ENCODE measurements at places on chromosomes 13 and 19. TPM values are rescaled to one million over a fixed set of nuclear protein-coding genes. Genes with fewer than 3 reads are reported as not detected.

NTF4 gene
- polyA plus RNA-seq: 0.09 TPM

NDUFA3 gene
- polyA plus RNA-seq: 54.0 TPM

ZNF525 gene
- polyA plus RNA-seq: 1.6 TPM

ZNF835 gene
- not detected for polyA plus RNA-seq

FSTL3 gene
- 23.2 TPM for polyA plus RNA-seq

SYDE1 gene
- polyA plus RNA-seq: 42.3 TPM

ODAD3 gene
- polyA plus RNA-seq: 0.09 TPM

ZNF726 gene
- polyA plus RNA-seq: 0.84 TPM

CGB5 gene
- polyA plus RNA-seq: not detected

GRCh38 chr19:6423499-6424194, 964 bp downstream of the KHSRP start:
- no peak for DNase-seq

- DNase-seq: no peak
These were observed 9.8 kb downstream of the ECSIT start for GRCh38 chr19:11519138-11519537.

GRCh38 chr13:92418818-92419412, 807.7 kb upstream of the GPC6 start:
- DNase-seq: no peak

DNA sequence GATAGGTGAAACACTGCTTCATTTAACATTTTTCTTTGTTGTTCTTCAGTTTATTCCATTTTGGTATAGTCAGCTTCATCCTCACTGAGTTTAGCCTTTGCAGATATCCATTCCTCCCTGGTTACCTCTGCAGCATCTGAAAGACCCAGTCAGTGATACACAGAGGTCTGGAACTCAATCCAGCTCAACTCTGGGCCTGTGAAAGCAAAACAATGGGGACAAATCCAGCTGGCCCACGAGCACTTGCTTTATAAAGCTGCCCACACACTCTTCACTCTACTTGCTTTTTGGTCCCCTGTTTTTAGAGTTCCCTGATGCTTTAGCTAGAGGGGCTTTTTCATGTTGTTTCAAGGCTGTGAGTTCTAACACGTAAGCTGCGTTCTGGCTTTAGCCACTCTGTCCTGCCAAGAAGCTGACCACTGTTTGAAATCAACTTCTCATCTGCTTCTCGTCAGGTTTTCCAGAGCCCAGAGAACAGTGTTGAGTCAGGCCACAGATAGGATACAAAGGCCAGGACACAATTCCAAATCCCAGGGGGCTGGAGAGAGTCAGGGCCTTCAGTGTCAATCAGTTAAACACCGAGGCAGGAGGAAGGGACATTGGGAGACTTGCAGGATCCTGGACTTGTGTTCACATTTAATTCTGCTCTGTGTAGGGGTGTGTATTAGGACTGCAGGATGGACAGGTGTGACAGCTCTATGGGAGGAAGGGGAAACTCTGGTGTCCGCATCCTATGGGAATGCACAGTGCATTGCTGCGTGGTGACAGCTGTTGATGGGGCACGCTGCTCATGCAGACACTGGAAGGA, 83.5 kb upstream of the RNF113B start:
- DNase-seq: no peak

DNA sequence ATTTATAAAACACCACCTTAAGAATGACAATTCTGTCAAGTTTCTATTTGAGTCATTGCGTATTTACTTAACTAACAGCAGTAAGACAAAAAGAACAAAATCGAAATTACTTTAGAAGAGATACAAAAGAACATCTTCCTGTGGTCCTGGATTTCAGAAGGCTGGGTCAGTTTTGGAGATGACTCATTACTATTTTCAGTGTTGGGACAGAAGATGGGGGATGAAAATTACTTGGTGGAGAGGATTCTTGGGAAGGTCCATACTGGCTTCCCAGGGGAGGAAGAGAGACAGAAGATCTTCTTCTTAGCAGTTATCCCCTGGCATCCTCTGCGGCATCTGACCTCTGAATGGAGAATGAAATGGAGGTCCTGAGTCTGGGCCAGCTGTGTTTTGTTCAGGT, 33.5 kb upstream of the CSNK1A1L start:
- no peak for DNase-seq

DNA sequence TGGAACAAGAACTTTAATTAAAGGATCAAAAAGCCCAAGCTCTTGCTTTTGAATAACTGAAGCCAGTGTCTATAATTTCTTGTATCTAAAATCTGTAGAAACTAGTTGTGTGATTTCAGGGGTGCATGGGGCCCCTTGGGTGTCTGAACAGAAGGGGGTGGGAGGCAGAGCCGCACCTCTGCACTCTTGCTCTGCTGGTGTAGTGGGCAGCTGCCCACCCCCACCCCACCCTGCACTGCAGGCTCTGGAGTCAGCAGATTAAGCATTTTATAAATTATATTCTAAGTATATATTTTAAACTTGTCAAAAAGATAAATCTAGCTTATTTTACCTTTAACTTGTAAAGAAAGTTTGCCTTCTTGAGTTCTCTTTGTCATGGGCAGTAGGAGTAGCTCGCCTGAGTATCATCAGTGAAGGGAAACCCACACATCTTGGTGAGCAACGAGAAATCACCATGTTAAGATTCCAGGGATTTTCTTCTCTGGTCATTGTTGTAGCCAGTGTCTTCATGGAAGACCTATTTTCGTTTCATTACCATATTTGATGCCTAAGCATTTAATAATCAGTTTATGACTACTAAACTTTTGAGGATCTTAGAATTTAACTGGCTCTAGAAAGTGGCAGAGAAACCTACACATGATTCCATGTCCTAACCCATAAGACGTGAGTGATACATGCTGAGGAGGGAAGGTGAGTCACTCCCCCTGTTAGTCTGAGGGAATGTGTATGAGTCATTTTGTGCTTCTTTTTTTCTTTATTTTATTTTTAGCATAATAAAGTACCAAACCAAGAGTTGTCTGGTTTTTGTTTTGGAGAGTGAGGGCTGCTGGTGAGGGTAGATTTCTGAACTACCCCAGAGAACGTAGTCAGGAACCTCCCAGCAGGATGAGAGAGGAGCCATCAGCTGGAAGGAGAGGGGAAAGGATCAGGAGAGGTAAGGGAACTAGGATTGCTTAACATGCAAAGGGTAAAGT, 7.7 kb downstream of the UBE2L5 start:
- peak; percentile 65 for DNase-seq

DNA sequence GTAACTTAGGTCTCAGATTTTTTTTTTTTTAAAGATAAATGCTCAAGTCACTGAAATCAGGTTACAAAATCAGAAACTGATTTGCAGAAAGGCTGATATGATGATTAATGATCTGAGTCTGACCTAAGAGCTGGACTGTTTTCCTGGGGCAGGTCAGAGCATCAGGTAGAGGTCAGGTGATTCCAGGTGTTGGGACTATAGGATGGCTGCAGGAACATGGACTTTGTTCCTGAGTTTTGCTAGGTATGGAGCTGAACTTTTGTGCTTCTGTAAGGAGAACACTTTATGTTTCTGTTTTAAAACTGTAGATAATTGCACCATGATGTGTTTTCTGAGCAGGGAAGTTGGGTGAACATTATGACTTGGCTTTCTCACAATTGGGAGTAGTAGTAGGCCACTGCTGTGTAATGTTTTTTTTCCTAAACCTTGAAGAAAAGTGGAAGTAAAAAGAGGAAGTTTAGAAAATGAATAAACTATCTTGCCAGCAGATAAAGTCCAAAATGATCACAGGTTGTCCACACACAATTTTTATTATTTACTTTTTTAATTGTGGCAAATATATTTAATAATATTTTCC, 297.2 kb downstream of the DCT start:
- DNase-seq: no peak

GRCh38 chr13:110158226-110158625, 148.7 kb downstream of the COL4A1 start:
- DNase-seq: no peak

- DNase-seq: no peak
These were observed 424.7 kb downstream of the KCTD12 start for GRCh38 chr13:76461484-76461883.

DNA sequence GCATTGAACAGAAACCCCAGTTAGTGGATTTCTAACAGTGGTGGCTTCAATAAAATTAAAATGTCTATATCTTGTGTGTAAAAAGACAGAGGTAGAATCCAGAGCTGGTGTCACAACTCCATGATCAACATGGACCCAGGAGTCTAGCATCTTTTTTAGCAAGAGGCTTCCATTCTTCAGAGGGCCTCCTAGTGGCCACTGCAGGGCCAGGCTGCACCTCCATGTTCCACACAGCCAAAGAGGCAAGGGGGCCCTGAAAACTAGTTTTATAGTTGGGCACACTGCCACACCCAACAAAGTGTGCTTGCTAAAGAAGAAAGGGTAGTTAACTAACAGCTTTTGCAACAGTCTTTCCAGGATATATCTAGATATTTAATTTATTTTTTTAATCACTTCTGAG, 12.9 kb downstream of the N4BP2L1 start:
- no peak for DNase-seq

GRCh38 chr13:108195861-108196260, 19.5 kb downstream of the LIG4 start:
- no peak for DNase-seq

GRCh38 chr13:109769921-109770320, 16.5 kb downstream of the IRS2 start:
- DNase-seq: no peak

GRCh38 chr13:83884141-83884540, 1.9 kb upstream of the SLITRK1 start:
- no peak for DNase-seq

GRCh38 chr19:6740589-6741343, 1.3 kb downstream of the TRIP10 start:
- no peak for DNase-seq

- no peak for DNase-seq
These were observed at the start of gene FKRP for GRCh38 chr19:46745521-46746280. FKRP (plus strand) TSS chr19:46746057; CDS start chr19:46755451, 9,394 bp downstream.

DNA sequence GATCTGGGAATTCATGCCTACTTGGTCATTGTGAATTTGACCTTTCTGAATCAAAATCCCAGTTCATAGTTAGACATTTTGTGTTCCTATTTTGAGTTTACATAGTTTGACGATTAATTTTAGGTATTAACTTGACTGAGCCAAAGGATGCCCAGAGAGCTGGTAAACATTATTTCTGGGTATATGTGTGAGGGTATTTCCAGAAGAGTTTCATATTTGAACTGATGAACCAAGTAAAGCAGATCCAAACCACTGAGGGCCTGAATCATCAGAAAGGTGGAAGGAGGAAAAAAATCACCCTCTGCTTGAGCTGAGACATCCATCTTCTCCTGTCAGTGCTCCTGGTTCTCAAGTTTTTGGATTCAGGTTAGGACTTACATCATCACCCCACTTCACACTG, 116.6 kb downstream of the CYSLTR2 start:
- no peak for DNase-seq

DNA sequence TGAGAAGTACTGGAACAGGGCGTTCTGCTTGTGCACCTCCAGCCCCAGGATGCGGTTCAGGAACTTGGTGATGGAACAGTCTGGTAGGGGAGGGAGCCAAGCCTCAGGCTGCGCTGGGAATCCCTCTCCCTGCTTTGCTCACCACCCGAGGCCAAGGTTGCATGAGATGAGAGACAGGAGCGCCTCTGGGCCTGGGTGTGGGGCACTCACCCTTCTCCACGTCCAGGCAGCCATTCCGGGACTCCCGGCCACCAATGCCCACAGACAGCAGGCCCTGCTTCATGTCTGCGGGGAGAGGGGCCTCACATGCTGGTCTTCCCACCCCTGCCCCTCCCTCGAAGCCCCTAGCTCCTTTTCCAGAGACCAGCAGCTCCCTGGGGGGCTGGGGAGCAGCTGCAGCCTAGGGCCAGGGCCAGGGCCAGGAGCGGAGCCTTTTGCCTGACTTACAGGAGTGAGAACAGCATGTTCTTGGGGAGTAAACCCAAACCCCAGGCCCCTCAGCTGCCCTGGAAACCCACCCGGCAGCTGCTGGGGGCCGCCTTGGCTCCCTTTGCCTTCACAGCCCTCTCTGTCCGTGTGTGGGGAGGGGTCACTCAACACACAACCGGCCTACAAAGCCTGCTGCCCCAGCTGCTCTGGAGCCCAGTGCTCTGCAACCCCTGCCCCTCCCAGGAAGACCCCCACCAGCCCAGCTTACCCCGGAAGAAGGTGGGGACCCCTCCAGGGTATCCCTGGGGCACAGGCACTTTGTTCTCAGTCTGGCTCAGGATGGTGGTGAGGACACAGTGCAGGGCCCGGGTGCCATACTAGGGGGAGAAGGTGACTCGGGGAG, 7.2 kb downstream of the GPX4 start:
- no peak for DNase-seq

DNA sequence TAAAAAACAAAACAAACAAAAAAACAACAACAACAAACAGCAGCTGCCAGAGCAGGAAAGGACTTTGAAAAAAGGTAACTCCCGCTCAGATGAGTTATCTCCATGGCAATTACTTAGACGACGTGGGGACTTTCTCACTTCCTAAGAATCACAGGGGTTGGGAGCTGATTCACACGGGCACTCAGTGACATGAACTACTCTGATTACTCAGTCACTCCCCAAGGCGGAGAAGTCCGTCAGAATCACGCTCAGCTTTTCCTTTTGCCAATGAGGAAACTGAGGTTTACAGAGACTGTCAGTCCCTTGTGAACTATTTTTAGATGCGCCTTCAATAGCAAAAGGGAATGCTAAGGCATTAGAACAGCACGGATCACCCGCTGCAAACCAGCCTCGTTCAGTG, 32.3 kb upstream of the MATK start:
- DNase-seq: no peak

GRCh38 chr13:101703838-101704237, 251.4 kb downstream of the ITGBL1 start:
- DNase-seq: no peak

- no peak for DNase-seq
These were observed 297.3 kb downstream of the ZNF536 start for GRCh38 chr19:30669329-30670010.

DNA sequence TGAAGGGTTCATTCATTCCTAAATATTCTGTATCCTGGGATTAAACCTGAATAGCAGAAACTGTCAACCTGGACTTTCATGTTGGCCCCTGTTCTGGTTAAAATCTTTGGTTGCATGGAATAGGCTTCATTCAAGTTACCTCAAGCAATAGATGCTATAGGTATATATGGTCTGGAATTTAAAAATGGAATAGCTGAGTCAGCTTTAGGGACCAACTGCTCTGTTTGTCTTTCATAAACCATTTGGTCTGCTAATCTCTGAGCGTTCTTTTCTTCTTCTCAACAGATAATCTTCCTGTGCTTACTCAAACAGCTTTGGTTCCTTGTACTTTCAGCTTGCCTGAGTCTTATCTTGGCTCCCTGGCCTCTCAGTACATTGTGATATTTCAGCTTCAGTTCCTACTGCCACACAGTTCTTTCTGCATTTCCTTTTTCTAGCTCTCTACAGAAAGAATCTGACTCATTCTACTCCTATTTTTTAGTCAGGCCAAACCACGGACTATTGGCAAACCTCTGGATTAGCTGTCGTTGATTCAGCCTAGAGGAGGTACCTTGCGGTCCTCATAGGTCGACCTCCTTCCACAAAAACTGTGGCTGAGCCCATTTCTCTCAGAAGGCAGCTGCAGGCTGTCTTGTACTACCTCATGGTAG, 35.9 kb upstream of the MAB21L1 start:
- DNase-seq: peak; percentile 16

Data from AG04450 (cell line).